Caki2 (cell line): ENCODE measurements at places on chromosomes 11 and 22. TPM values are rescaled to one million over a fixed set of nuclear protein-coding genes. Genes with fewer than 3 reads are reported as not detected.

The CCDC89 gene
- total RNA-seq, result 0.30 TPM in 1 of 2 replicates, not detected in the other

DNA sequence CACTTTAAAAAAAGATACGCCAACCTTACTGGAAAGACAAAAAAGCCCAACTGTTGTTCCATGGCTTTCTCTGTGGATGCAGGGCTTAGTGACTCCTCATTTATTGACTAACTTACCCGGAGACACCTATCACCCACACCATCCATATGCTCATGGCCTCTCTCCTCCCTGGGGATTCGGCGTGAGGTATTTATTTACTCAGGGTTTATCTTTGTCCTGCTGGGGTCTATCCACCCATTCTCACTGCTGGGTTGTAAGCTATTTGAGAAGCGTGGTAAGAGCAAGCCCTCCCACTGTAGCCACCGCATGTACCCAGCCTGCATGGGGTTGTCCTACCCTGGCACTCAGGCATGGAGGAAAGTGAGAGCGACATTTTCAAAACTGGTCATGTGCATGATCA, 93.6 kb downstream of the NELL1 start:
- no peak for DNase-seq

The C11orf86 gene
- not detected in 2 replicates for total RNA-seq

- no peak for DNase-seq
Observed at GRCh38 chr11:121441521-121441920, 10.6 kb upstream of the SORL1 start.

The BBOX1 gene
- total RNA-seq, result not detected in 2 replicates

The FIBIN gene
- not detected in 2 replicates for total RNA-seq

GRCh38 chr11:113091481-113091780, 130.2 kb downstream of the NCAM1 start:
- no peak for DNase-seq

DNA sequence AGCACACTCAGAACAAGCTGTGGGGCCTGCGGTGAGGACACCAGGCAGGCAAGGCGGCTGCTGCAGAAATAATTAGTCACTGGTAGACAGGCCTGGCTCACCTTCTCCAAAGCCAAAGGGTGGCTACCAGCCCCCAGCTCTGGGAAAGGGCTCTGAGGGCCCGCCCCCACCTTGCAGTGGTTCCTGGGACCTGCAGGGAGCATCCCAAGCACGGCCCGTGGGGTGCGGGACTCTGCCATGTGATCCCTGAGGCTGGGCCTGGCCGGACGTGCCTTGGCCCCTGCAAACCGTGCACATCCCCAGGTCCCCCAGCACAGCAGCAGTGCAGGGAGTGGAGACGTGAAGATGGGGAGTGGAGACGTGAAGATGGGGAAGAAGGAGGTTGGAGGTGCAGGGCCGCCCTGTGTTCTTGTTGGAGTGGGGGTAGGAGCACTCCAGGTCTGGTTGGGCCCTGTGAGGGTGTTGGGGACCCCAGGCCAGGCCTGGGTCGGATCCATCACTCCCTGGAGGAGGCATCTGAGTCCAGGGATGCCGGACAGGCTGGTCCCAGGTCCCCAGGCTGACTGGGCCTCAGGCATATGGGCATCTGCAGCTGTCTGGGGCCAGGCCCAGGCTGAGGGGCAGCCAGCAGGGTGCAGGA, 41.9 kb downstream of the RTN4R start:
- no peak for DNase-seq

GRCh38 chr22:33757802-33758483, 162.3 kb downstream of the LARGE1 start:
- DNase-seq, result no peak
